ENCODE measurements at places on chromosomes 11 and 22.
A peak's percentile ranks its signal among the peaks of the same experiment; 100 is the strongest.

GRCh38 chr11:2837096-2837601 is 48.4 kb downstream of the CDKN1C start:
- no peak for DNase-seq

DNA sequence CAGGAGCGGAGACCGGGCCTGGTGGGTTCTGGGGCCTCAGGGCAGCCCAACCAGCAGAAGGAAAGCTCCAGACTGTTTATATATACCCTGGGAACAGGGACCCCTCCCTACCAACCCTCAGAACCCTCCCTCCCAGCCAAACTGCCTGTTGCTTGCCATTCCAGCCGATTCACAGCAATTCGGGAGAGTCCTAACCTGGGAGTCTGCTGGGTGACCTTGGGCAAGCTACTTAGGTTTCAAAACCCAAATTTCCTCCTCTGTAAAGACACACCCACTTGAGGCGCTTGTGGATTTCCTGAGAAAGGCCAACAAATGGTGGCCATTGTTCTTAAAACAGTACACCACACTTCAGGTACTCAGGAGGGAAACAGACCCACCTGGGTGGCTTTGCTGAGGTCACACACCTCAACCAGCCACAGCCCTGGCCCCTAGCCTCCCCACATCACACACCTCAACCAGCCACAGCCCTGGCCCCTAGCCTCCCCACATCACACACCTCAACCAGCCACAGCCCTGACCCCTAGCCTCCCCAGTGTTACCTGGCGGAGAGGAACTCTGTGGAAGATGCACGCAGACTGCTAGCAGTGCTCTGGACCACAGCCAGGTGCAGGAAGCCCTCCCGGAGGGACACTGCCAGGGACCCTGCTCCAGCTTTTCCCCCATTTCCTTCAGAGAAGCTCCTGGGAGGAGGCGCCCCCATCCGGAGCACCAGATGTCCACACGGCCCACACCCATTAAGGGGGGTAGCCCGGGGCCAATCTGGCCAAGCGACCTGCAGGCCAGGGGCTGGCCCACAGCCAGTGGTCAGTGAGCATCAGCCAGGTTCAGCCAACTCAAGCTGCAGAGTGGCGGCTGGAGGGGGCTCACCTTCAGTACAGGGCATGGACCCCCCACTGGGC is 6.2 kb downstream of the SHISA8 start:
- no peak for DNase-seq

DNA sequence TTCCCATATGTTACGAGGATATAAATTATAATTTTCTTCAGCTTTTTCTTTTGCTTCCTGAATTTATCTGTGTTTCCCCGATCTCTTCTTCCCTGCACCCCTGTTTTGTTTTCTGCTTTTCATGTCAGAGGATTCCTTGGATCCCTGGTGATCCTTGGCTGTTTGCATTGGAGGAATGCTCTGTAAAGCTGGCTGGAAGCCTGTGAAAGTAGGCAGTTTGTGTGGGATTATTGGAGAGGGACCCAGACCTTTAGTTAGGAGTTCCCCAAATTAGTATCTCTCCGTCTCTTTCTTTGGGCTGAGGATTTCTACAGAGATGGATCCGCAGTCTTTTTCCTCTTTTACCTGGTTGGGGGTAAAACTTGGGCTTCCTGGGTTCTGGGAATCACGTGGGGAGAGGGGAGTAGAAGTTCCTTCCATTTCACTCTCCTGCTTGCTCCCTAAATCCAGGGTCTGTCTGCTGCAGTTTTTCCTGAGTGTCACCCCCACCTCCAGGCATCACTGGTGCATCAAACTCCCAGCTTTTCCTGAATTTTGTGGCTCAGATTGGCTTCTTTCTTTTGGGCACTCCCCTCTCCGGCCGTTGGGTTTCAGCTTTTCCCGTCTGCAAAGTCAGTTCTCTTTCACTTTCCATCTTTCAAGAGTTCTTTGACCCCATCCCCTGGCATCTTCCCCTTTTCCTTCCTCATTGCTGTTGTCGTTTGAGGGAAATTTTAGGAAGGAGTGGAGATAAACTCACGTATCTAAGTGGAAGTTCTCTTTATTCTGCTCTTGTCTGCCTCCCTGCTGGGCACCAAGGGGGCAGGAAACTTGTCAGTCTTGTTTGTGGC is 79.1 kb upstream of the ALX4 start:
- DNase-seq: no peak

DNA sequence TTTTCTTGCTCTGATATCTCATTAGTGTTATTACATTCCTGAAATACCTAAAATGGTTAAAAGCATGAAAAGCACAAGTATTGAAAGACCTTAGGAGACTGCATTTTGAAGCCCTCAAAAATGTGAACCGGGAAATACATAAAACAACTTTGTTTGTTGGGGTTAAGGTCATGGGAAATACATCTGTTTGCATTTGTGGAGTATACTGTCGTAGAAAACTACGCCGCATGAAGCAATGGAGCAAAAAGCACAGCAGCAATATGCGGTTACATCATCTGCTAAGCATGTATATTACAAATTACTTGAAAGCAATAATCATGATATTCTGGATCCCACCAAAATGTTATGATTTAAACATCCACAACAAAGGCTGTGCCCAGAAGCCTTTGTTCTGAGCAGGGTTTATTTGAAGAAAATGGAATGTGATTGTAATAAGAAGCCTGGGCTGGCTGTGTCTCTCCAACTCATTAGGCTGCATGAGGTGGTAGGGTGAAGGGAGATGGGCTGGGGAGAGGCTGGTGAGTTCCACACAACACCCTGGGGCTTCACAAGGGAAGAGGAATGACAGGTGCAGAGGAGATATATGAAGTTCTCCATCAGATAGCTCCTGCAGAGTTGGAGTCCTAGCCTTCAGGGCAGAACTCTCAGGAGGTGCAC is 64.7 kb upstream of the LIN7C start:
- DNase-seq: no peak

- DNase-seq: no peak
These were observed 18.1 kb downstream of the MRPL16 start for GRCh38 chr11:59792507-59792906.

DNA sequence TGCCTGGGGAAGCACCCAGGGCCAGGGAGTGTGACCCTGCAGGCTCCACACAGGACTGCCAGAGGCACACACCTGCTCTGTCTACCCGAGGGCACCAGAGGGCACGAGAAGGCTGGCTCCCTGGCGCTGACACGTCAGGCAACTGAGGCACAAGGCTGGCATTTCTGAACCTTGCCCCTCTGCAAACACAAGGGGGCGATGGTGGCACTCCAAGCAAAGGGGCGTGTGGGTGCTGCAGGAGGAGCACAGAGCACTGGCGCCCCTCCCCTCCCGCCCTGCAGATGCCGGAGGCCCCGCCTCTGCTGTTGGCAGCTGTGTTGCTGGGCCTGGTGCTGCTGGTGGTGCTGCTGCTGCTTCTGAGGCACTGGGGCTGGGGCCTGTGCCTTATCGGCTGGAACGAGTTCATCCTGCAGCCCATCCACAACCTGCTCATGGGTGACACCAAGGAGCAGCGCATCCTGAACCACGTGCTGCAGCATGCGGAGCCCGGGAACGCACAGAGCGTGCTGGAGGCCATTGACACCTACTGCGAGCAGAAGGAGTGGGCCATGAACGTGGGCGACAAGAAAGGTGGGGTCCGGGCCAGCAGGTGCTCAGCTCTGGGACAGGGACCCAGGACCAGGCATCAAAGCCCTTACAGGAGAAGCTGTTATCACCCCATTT is 20.8 kb upstream of the TXNRD2 start:
- DNase-seq: peak; percentile 73

GRCh38 chr22:32005453-32005852 is 37.6 kb upstream of the SLC5A1 start:
- no peak for DNase-seq

- DNase-seq: no peak
These were observed 245.9 kb upstream of the ANO3 start for GRCh38 chr11:26086028-26086427.

DNA sequence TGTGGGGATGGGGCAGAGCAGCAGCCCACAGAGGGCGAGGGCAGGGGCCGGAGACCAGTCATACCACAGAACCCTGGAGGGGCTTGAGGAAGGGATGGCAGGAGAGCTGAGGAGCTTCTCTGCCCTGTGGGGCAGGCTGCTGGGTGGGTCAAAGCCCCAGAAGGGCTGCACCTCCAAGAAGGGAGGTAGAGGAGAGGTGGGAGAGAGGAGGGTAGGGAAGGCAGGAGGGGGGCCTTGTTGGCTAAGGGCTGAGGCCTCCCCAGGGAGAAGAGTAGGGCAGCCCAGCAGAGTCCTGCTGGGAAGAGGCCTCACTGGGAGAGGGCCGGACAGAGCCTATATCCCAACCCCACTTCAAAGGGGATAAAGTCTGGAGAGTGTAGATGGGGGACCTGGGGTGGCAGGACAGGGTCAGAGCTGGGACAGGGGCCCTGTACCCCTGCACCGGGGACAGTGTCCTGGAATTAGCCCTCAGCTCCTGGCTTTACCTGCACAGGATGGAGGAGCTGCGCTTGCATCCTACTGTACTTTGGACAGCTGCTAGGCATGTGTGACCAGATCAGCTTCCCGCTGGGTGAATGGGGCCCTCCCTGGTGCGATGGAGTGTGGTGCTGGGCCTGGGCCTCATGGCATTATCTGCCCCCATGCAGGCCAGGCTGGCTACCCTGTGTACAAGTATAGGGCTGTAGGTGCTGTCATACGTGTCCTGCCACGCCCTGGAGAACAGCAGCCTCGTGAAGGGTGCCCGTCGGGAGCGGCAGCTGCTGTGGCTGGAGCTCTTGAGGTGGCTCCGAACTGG is 7.3 kb downstream of the DGCR6L start:
- no peak for DNase-seq

- no peak for DNase-seq
These were observed 9.4 kb upstream of the RBM4B start for GRCh38 chr11:66686801-66687750.

- DNase-seq: no peak
These were observed 194.2 kb downstream of the AASDHPPT start for GRCh38 chr11:106271686-106272085.

- DNase-seq: no peak
These were observed 114.9 kb downstream of the ETS1 start for GRCh38 chr11:128472128-128473089.

DNA sequence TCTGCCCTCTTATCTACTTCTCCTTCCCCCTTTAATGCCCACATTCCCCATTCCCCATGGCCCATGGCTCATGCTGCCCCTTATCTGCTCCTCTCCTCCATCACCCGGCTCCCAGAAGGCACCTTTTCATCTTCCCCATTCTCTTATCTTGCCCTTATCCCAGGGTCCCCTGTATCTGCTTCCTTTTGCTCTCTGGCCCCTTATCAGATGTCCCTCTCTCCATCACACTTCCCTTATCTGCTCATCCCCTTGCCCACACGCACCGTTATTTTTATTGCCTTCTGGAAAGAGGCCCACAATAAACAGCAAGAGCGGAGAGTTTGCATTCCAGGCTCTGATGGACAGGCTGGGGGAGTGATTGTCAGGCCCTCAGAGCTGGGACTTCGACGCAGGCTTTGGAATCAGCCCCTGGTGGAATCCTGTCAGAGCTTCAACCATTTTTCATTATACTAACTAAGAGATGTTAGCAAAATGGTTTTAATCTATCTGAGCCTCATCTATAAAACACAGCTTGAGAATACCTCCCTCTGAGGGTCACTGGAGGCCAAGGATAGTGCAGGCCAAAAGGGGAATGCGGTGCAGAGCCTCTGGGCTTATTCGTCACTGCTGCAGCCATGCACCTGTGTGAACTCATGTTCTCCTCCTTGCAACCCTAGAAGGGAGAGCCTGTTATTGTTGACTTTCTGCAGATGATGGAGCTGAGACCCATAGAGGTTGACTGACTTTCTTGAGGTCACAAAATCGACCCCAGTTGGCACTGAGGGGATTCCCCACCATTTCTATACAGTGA is 37.0 kb upstream of the LRRC55 start:
- no peak for DNase-seq

- DNase-seq: no peak
These were observed 52.7 kb downstream of the IGF2 start for GRCh38 chr11:2086239-2087040.

DNA sequence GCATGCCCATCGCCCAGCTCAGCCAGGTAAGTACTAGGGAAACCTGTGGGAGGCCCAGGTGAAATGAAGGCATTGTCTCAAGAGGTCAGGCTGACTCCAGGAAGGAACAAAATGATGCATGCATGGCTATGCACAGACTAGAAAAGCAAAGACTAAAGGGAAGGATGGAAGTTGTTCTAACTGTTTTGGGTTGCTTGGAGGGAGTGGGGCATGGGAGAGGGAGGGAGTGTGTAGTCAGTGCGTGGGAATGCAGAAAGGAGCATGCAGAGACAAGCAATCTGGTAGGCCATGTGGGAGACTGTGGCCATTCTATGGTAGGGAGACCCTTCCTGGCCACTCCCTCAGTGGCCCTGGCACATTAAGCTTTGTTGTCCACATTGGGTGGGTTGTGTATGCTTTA is 2.9 kb downstream of the MICAL3 start:
- DNase-seq: no peak

DNA sequence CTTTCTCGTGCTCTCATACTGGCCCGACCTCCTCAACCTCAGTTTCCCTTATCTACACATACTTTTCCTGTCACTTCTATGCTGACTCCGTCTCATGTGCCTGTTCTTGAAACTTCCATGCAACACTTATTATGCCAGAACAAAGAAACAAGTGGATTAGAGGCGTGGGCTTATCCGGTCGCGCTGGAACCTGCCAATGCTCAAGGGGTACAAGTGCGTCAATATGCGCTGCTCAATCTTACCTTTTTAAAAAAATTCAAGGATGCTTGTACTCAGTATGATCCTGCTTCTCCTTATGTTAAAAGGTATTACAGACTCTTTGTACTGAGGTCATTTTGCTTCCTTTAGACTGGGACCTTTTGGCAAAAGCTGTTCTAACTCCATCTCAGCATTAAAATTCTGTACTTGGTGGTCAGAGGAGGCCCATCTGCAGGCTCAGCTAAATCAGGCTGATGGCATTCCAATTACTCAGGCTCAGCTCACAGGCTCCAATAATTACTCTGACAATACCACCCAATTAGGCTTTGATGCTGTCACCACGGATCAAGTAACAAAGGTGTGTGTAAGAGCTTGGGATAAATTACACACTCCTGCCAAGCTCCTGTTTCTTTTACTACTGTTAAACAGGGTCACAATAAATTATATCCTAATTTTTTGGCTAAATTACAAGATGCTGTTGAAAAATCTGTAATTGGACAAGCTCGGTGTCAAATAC is 26.3 kb upstream of the ALDH3B2 start:
- DNase-seq: no peak

DNA sequence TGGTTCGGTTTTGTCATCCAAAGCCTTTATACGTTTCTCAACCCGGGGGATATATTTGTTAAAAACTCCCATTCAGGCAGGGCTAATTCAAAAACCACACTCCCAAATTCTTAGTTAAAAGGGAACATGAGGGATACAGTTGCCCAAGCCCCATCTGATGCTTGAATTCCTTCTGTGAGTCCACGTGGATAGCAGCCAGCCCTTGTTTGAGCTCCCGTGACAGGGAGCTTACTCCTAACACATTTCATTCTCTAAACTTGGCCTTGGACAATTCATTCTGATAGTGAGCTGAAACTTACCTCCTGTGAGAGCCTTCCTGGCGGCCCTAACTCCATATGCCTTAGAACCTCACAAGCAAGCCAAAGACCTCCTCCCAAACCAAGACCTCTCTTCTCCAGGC is 357.5 kb downstream of the TENM4 start:
- DNase-seq: no peak

- DNase-seq: no peak
These were observed 51.5 kb downstream of the IRAG1 start for GRCh38 chr11:10641912-10642697.

Data from stimulated activated CD4-positive, alpha-beta T cell treated with anti-CD3 and anti-CD28 coated beads, Interleukin-12 subunit alpha, Interleukin-12 subunit beta, amount 100 ng/mL, for 48 hours (primary cell).